GF-D8 (cell line): ENCODE measurements at places on chromosomes 13 and 19.

DNA sequence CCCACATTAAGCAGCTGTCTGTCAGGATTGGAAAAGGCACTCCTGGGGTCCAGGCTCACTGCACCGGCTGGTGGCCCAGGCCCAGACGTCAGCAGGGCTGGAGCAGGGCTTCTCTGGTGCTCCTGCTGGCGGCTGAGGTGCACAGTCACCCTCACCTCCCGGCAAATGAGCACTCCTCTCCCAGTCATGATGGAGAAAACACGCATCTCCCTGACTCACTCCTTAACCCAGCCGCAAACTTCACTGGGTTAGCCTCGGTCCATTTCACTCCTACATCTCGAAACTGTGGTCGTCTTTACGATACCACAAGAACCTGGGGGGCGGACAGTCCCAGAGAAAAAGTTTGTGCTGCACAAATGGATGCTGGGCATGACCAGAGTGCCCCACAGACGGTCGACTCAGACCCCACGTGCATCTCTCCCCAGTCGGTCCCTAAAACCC, 3.3 kb upstream of the RASA3 start:
- DNase-seq, result no peak

DNA sequence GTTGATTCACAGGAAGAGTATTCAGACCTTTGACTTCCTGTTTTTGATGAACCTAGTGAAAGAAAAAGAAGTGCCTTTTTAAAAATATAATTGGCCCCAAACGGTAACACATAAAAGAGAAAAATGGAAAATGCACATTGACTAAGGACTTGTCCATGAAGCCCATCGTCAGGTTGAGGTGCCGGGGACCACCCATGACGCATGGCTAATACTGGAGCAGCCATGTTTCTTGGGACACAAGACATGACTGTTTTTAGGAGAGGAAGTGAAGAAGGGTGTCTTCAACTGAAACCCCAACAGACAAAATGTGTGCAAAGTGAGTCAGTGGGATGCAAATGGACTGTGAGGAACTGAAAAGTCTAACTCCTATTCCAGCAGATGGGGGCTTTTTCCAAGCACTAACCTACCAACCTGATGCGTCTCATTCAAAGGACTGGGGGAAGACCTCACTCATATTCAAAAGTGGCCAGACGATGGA, 459.4 kb downstream of the FOXO1 start:
- DNase-seq, result no peak

GRCh38 chr13:102709536-102709935, 14.7 kb upstream of the METTL21C start:
- no peak for DNase-seq

- no peak for DNase-seq
These were observed 3.3 kb downstream of the EEF2 start for GRCh38 chr19:3981736-3982681.

DNA sequence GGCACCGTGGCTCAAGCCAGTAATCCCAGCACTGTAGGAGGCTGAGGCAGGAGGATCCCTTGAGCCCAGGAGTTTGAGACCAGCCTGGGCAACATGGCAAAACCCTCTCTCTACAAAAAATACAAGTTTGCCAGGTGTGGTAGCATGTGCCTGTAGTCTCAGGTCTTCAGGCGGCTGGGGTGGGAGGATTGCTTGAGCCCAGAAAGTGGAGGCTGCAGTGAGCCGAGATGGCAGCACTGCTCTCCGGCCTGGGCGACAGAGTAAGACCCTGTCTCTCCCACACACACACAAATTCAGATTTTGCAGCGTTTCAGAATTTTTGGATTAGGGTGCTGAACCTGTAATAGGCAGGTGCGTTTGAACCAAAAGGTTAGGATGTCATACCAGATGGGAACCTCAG, 2.2 kb downstream of the RPS11 start:
- DNase-seq, result no peak
